ENCODE measurements at places on chromosomes 7 and 10. TPM values are rescaled to one million over a fixed set of nuclear protein-coding genes. Genes with fewer than 3 reads are reported as not detected.

DNA sequence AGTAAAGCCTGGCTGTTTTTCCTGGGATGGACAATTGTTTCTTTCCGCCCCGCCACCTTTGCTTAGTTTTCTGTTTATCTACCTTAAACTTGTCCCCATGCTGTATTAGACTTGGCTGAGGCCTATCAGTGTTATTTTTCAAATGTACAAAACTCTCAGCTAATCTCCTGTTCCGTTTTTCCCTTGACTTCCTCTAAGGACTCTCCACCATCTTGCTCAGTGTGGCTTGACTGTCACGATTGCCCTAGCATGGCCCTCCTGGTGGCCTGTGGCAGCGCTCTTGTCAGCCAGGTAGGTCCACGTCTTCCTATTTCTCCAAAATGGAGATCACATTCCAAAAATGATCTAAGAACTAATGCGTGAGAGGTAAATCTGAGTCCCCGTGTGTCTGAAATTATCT lies 36.7 kb downstream of the BAIAP2L1 start:
- no peak for DNase-seq

GRCh38 chr10:125739994-125740679 lies 20.6 kb downstream of the EDRF1 start:
- DNase-seq: no peak

DNA sequence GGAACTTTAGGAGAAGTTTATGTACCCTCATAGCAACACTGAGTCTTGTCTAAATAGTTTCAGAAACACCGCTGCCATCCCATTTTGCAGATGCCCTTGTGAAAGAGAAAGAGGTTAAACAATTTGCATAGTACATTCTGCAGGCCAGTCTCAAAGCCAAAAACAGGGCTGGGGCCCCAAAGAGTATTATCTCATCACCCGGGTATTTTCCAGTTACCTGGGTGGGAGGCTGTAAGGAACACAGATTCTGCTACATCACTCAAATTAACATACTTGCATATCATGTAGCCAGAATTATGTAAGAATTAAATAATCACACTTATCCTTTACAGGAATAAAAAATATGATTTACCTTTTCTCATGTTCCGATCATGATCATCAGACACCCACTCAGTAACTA lies 3.1 kb upstream of the FAM171A1 start:
- DNase-seq: no peak

- no peak for DNase-seq
Measured at GRCh38 chr10:76618171-76618570, 1019.4 kb downstream of the KCNMA1 start.

- no peak for DNase-seq
Measured at GRCh38 chr7:70647801-70648498, 484.0 kb upstream of the GALNT17 start.

DNA sequence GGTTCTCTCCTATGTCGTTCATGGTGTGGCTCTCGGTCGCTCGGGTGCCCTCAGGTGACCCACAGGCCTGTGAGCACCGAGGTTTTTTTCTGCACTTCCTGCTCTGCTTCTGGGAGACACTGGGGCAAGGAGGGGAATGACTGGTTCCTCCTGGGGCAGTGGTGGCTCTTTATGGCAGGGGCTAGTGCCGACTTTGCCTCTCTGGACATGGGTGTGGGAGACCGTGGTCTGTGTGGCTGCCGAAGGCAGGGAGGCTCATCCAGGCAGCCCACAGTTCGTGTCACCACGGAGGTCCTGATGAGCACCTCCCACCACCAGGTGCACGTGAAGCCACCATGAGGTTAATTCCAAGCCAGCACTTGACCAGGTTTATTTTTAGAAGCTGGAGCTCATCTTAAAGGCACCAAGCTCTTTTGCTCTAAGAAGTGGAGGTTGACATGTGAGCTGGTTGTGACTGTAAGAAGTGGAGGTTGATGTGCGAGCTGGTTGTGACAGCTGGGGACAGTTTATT lies 24.7 kb upstream of the DPYSL4 start:
- DNase-seq: peak; percentile 35

DNA sequence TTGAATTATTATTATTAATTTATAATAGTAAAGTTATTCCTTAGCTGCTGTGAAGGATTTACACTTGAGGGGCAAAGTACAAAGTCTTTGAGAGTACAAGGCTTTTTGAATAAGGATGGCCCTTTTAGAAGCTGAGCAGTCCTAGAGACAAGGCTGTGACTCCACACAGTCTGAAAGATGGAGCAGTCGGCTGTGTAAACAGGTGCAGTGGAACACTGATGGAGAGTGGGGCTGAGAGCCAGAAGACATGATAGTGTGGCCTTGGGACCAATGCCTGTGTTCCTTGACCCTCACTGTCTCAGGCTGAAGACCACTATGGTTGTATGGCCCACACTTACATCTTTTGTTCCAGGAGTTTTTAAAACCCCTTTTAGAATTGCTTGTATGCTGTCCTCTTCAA lies 311.2 kb upstream of the PHF14 start:
- DNase-seq: no peak

Gene OR2A1
- total RNA-seq: not detected

DNA sequence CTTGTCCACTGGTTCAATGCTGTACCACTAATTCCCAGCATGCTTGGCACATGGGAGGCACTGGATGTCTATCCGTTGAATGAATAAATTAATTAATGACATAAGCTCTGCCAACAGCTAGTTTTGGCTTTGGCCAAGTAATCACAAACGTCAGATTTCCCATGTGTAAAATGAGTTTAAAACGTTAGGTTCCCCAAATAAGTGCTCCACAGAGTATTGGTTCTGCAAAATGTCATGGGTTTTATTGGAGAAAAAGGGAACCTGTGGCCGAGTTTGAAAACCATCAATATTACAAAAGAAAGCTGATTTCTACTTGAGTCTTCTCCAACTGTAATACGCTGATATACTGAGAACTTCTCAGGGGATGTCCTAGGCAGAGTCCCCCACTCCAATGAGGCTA lies 23.2 kb downstream of the ELMO1 start:
- DNase-seq: no peak

DNA sequence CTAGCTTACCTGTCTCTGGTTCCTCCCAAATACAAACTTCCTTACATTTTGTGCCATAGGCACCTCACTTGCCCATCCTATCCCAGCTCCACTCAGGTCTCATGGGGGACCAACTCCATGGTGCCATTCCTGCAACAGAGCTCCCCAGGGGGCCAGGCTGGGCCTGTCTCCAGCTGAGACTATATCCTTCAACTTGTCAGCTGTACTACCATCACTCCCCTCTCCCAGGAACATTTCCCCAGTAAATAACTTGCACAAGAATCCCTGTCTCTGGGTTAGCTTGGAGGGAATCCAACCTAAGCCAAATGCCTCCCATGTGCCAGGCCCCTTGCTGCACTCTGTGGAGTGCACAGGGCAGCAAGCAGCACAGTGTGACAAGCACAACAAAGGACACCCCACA lies 33.2 kb downstream of the FRMPD2 start:
- DNase-seq: no peak

Gene MYOZ1
- 0.38 TPM for total RNA-seq

Gene ELOVL3
- total RNA-seq: 0.22 TPM

Gene C10orf67
- 0.54 TPM for total RNA-seq

Gene NPFFR1
- 0.03 TPM for total RNA-seq

Gene RAB19
- not detected for total RNA-seq

DNA sequence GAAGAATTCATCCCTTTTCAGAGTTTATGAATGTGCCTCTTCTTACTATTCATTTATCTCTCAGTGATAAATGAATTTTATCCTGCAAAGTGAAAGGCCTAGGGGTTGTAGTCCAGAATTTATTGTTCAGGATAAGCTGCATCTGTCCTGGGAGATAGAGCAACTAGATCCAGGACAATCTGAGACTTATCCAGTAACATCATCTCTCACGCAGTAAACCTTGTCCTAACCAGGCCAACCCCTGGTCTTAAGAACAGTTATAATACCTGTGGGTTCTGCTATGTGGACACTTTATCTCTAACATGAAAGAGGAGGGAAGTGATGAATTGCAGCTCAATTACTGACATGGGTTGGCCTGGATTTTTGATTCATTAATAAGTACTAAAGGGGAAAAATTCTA lies 287.6 kb downstream of the BMPER start:
- DNase-seq: no peak

- DNase-seq: no peak
Measured at GRCh38 chr10:67527351-67527750, 168.6 kb downstream of the CTNNA3 start.

DNA sequence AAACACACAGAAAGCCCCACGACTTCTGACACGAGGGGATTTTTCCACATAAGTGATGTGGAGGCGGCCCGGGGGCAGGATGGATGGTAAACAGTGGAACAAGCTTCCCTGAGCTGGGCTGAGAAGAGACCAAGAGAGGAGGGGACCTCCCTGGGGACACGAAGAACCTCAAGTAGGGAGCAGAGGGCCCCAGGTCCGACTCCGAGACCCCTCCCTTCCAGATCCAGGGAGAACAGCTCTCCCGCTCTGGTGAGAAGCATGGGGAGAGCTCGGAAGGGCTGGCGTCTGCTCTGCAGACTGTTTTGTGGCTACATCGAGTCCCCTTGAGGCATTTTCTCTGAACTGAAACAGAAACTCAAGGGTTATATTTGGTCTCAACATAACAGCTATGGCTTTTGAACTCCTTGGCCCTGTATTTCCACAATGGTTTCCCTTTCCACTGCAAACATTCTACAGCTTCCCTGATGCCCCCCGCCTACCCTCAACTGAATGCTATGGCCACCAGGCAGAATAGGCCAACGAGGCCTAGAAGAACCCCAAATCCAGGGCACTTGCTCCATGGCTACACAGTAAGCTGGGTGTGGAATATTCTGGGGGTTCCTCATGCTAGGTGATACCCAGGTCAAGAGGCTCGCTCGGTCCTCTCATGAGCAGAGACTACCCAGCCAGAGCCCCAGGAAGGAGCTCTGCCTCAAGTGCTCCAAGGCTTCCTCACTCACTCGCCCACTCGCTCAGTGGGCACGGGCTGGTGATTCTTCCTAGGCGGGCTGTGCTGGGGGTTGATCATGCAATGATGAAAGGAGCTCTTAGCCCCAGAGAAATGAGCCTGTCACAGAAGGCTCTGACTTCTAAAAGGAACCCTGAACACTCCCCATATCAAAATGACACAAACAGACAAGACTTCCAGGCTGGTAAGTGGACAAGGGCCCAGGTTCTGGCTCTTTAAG lies 47.5 kb downstream of the FAM53B start:
- no peak for DNase-seq

DNA sequence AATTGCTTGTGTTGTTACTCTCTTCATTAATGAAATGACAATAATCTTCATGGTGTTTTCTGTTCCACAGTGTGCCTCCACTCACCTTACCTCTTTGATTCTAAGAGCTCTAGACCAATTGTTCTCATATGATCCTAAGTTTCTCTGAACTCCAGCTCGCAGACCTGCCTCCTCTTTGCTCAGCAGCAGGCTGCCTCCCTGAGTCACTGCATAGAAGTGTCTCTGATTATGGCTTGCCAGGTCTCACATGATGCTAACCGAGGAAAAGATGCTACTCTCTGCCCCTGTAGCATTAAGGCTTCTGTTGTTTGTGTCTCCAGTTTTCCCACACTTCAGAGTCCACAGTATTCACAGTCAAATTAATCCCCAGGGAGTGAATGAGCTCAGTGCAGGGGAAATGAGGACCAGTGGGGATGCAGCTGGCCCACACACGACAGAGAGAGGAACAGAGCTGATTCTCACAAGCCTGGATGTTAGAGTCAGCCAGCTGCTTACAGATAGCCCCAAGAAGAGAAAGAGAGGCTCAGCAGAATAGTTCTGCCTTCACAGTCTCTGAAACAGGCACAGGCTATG lies 145.9 kb upstream of the EGR2 start:
- DNase-seq: no peak

DNA sequence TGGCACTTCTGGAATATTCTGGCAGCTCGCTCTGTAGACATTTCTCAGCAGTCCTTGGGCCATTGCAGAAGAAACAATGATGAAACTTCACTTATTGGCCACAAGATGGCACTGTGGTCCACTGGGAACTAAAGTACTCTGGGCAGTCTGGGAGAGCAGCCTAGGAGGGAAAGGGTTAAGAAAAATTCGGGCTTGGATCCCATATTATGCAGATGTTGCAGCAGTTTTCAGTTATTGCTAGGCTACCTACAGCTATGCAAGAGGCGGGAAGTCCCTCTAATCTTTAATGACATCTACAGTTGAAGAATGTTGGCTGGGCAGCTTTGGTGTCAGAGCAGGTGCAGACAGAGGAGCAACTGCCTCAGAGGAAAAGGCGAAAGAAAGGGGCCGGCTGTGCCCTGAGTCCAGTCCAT lies 201.7 kb upstream of the PRSS58 start:
- DNase-seq: no peak

Measured in Right ventricle myocardium superior (tissue), 1 donor.